DMS79 (cell line): ENCODE measurements at places on chromosomes 4 and X.

GRCh38 chr4:103054030-103054429, 22.5 kb downstream of the SLC9B2 start:
- no peak for DNase-seq

- no peak for DNase-seq
These were observed 1.5 kb downstream of the ACSL1 start for GRCh38 chr4:184824081-184824775.

GRCh38 chrX:17984415-17984814, 123.3 kb upstream of the RAI2 start:
- DNase-seq, result no peak

GRCh38 chr4:5588046-5588445, 120.3 kb downstream of the EVC2 start:
- DNase-seq, result no peak

DNA sequence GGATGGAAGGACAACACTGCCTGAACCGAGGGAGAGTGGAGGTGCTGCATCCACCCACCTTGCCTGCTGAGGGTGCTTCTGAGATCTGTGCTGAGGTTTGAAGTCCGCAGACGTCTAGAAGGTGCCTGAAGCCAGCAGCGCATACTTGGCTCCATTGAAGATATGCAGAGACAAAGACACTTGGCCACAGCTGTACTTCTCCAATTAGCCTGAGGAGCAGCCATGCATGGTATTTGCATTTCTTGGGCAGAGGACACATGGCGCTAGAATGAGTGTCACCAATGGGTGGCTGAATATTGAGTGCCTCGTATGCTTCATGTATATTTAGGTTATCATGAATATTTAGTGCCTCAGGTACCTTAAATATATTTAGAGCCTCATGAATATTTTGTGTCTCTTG, 128.7 kb upstream of the ATP6AP2 start:
- peak; percentile 19 for DNase-seq
